GM23248 (cell line): ENCODE measurements at places on chromosomes 4 and X.

- no peak for DNase-seq
These were observed 7.2 kb downstream of the CTSO start for GRCh38 chr4:155946486-155946885.

- peak; percentile 15 for DNase-seq
These were observed 16.6 kb upstream of the KLHL2 start for GRCh38 chr4:165190591-165191347.

- peak; percentile 41 for DNase-seq
These were observed 64.5 kb downstream of the SMC1A start for GRCh38 chrX:53357799-53358530.

GRCh38 chr4:105207386-105207785 is 60.7 kb downstream of the TET2 start:
- DNase-seq, result no peak

DNA sequence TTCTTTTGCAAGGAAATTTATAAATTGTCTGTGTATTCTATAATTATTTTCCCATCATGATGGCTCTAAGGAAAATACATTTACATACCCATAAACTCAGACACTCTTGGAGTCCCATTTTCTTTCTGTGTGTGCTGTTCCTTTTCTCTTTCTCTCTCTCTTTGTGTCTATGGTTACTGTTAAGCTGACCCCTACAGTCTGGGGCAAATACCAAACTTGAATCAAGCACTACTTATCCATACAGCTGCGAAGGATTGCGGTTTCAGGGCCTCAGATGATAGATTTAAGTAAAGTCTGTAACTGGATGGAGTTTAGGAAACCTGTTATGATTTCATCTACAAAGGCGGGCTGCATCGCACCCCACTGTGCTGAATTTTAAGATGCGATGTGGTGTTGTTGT is 150.2 kb downstream of the SHROOM3 start:
- DNase-seq, result no peak

GRCh38 chrX:97597954-97598353 is 714.2 kb downstream of the RPA4 start:
- no peak for DNase-seq

DNA sequence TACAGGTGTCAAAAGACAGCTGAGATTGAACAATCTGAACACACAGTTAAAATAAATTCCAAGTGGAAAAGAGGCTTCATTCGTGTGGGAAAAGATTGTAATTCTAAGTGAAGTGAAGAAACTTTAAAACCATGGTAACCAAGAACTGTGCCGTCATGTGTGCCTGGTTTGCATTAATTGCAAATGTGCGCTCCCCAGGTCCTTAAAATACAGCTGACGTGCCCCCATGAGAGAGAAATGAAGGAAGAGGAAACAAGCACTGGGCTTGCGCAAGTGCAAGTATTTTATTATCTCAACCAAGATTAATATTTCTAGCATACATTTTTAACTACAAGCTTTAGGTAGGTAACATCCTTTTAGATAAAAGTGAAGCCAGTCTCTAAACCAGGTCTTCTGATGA is 92.5 kb downstream of the PARM1 start:
- no peak for DNase-seq

DNA sequence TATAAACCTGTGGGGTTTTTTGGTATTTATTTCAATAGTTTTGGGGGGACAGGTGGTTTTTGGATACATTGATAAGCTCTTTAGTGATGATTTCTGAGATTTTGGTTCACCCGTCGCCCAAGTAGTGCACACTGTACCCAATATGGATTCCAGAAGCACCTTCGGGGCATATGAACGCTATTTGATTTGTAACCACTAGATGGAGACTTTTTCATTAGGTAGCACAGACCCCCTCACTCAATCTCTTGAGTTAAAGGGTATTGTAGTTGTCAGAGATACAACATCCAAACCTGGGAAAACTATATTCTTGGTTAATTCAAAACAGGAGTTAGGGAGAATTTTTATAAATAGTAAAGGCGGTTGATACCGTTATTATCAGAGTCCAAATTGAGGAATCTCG is 79.8 kb downstream of the SPANXN3 start:
- DNase-seq, result no peak

GRCh38 chr4:35644591-35644990 is 599.7 kb downstream of the ARAP2 start:
- DNase-seq, result no peak

- DNase-seq, result no peak
These were observed 21.8 kb downstream of the SHOX start for GRCh38 chrX:652341-652741.

GRCh38 chrX:65591206-65591605 is 56.6 kb upstream of the LAS1L start:
- DNase-seq, result no peak

DNA sequence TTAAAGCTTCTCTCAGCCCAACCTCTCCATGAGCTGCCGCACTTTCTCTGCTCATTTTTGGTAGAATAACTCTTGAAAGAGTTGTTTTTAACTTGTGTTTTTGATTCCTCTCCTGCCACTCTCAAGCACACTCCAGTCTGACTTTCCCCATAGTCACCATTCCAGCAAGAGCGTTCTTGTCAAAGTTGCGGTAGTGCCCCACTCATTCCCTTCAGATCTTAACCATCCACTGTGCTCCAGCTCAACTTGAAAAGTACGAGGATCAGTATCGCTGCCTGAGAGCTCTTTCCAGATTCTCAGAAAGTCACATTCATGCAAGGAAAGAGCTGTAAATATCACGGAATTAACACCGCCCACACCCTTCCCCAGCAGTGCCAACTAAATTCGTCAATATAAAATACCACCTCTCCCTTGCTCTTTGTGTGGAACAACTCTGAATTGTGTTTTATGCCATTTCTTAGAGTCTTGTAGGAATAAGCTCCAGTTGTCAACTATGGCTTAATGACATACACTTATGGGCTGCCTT is 59.7 kb upstream of the IL15 start:
- DNase-seq, result peak; percentile 22
